Thyroid gland (tissue), 4 donors: ENCODE measurements at places on chromosomes 13 and 19. TPM values are rescaled to one million over a fixed set of nuclear protein-coding genes. Genes with fewer than 3 reads are reported as not detected.

- H3K4me3 ChIP-seq = no peak overlapping the region
- H3K4me1 ChIP-seq = no peaks in the 10 kb centered on the region
- no peak for DNase-seq
- no peak overlapping the region for H3K27ac ChIP-seq
- no peaks in the 10 kb centered on the region for H3K36me3 ChIP-seq
- H3K27me3 ChIP-seq = no peaks in the 10 kb centered on the region
These were observed 499.5 kb upstream of the GPC6 start for GRCh38 chr13:92727118-92727517.

DNA sequence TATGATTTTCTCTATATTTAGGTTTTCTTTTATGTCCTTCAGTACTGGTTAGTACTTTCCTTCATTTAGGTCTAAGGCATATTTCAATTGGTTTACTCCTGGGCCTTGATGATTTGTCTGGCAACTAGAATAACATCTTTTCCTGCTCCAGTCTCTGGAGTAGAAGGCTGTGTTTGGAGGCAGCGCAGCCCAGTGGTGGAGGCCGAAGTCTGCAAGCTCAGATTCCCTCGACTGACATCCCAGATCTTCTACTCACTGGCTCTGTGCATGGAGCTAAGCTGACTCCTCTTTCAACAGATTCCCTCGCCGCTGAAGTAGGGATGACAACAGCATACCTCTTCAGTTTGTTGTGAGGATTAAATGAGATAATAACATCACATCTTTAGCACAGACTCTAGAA is 141.0 kb downstream of the RAP2A start:
- no peak overlapping the region for H3K4me3 ChIP-seq
- H3K4me1 ChIP-seq = peaks cover 9% of the 10 kb centered on the region
- H3K27ac ChIP-seq = no peak overlapping the region
- no peaks in the 10 kb centered on the region for H3K27me3 ChIP-seq
- no peaks in the 10 kb centered on the region for H3K36me3 ChIP-seq

- no peak overlapping the region for H3K4me3 ChIP-seq
- peaks cover 8% of the 10 kb centered on the region for H3K36me3 ChIP-seq
- H3K27me3 ChIP-seq = no peaks in the 10 kb centered on the region
- H3K4me1 ChIP-seq = peaks cover 5% of the 10 kb centered on the region
- DNase-seq = peak; percentile 95
These were observed 83.2 kb upstream of the MCF2L start for GRCh38 chr13:112885782-112886268.

- peaks cover 4% of the 10 kb centered on the region for H3K4me1 ChIP-seq
- H3K4me3 ChIP-seq = no peak overlapping the region
- DNase-seq = peak; percentile 78
- H3K27me3 ChIP-seq = no peaks in the 10 kb centered on the region
- H3K27ac ChIP-seq = no peak overlapping the region
- peaks cover 13% of the 10 kb centered on the region for H3K36me3 ChIP-seq
These were observed 119.5 kb upstream of the MCF2L start for GRCh38 chr13:112849500-112849899.

GRCh38 chr13:107079423-107080049 is 511.6 kb upstream of the ARGLU1 start:
- H3K36me3 ChIP-seq = no peaks in the 10 kb centered on the region
- no peak overlapping the region for H3K27ac ChIP-seq
- DNase-seq = no peak
- no peak overlapping the region for H3K4me3 ChIP-seq
- no peaks in the 10 kb centered on the region for H3K4me1 ChIP-seq

DNA sequence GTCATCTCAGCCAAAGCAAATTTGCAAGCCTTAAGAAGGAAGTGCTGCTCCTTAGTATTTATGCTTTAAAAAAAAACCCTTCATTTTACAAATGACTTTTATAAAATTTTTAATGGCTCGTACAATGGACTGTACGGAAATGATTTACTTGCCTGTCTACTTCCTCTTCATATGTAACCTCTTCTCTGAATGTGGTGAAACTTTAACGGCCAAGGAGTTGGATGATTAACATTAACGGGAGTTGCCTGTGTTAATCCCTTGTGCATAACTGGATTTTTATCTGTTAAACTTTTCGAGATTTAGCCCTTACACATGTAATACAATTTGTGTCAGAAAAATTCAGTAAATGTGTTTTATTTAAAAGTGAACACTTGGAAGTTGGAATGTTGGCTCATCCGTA is 429.4 kb downstream of the TBC1D4 start:
- no peaks in the 10 kb centered on the region for H3K4me1 ChIP-seq
- no peak overlapping the region for H3K4me3 ChIP-seq
- no peaks in the 10 kb centered on the region for H3K36me3 ChIP-seq
- no peak for DNase-seq
- no peak overlapping the region for H3K27ac ChIP-seq
- H3K27me3 ChIP-seq = no peaks in the 10 kb centered on the region

DNA sequence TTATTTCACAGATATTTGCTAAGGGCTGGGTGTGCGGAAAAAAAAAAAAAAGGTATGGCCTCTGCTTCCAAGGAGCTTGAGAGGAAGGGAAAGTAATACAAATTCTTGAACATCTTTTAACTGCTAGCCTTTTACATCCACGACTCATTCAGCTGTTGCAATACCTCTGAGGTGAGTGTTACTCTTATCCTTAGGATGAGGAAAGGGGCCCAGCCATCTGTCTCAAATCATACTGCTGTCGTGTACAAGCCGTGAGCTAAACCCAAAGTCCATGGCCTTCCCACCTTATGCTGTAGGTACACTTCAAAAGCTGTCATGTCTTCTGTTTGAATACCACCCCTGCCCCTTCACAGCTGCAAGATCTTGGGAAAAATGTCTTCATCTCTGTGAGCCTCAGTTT is 146.8 kb downstream of the KCNRG start:
- DNase-seq = no peak
- no peaks in the 10 kb centered on the region for H3K27me3 ChIP-seq
- no peaks in the 10 kb centered on the region for H3K36me3 ChIP-seq

DNA sequence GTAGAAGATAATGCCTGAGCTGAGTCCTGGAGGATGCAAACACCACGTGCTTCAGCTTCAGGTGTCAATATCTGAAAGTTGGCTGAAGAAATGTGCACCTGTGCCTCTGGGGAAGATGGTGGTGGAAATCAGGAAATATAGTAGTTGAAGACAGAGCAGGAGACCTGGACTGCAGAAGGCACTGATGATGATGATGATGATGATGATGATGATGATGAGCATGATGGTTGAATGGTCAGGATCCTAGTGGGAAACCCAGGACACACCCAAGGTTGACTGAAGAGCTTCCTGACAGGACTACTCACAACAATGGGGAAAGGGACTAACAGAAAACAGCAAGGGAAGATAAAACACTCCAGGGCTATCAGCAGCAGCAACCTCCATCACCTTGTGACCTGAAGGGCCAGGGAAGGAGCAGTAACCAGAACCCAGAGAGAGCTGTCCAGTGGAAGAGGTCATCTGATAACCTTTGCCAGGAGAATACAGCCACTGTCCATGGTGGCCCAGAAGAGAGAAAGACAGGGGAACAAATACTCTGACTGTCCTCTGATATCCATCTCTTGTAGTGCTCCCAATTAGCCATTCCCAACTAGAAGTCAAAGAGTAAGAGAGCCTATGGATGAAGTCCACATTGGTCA is 170.3 kb downstream of the TSHZ3 start:
- no peak overlapping the region for H3K4me3 ChIP-seq
- no peaks in the 10 kb centered on the region for H3K27me3 ChIP-seq
- H3K27ac ChIP-seq = no peak overlapping the region
- no peaks in the 10 kb centered on the region for H3K36me3 ChIP-seq
- H3K4me1 ChIP-seq = no peaks in the 10 kb centered on the region

- H3K36me3 ChIP-seq = no peaks in the 10 kb centered on the region
- H3K27ac ChIP-seq = no peak overlapping the region
- no peaks in the 10 kb centered on the region for H3K27me3 ChIP-seq
- H3K4me3 ChIP-seq = no peak overlapping the region
These were observed 754.3 kb upstream of the ARGLU1 start for GRCh38 chr13:107322228-107322627.

- H3K27ac ChIP-seq = no peak overlapping the region
- H3K36me3 ChIP-seq = no peaks in the 10 kb centered on the region
- H3K4me1 ChIP-seq = peaks cover 14% of the 10 kb centered on the region
- H3K27me3 ChIP-seq = no peaks in the 10 kb centered on the region
- DNase-seq = no peak
- no peak overlapping the region for H3K4me3 ChIP-seq
These were observed 18.3 kb upstream of the N4BP2L1 start for GRCh38 chr13:32446220-32446619.

The IFNL1 gene
- total RNA-seq = not detected

The GTPBP3 gene
- total RNA-seq = 17.7 TPM

The CEACAM21 gene
- total RNA-seq = 0.56 TPM

The ZFR2 gene
- not detected for total RNA-seq

The NTN5 gene
- 0.78 TPM for total RNA-seq

The ELOF1 gene
- total RNA-seq = 34.3 TPM

The RYR1 gene
- total RNA-seq = 0.67 TPM
